CD4-positive, alpha-beta T cell treated with Interleukin-12 subunit alpha and Interleukin-12 subunit beta, for 1 hour (primary cell): ENCODE measurements at places on chromosomes 1 and 21.

DNA sequence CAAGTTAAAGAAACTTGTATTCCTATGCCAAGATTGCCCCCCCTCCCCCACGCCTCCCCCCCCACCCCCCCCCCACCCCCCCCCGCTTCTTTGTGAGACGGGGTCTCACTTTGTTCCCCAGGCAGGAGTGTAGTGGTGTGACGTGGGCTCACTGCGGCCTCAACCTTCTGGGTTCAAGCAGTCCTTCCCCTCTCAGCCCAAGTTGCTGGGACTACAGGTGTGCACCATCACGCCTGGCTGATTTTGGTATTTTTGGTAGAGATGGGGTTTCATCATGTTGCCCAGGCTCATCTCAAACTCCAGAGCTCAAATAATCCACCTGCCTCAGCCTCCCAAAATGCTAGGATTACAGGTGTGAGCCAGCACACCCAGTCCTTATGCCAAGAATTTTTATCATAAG, 136.6 kb downstream of the POU2F1 start:
- no peak for DNase-seq

- no peak for DNase-seq
Measured at GRCh38 chr1:179917601-179918429, 35.7 kb downstream of the TOR1AIP1 start.

DNA sequence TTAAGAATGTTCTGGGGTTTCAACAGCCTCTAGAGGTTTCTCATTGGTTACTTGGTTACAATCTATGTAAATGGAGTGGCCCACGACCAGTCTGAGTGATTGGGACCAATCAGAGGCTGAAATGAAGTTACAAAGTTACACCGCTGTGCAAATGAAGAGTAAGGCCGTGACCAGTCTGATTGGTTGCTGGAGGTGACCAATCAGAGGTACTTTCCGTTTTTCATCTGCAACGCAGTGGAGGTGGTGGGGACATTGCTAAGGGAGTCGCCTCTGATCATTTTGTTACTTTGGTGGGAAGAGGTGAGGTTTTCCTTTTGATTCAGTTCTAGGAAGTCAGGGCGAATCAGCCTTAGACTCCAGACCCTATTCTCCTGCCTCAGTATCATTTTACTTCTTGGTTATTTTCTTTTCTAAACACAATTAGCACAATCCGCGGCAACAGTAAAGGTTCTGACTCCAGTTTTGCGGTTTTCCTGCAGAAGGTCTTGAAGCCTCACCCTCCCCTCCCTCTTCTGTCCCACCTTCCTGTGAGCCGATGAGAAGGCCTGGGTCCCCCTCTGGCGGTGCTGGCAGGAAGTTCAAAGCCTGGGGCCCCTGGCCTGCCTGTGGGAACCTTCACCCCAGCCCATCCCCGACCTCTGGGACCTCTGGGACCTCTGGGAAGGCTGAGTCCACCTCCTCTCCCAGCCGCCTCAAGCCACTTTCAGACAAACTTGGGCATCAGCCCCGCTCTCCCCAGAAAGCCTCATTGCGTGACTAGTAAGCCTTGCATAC, 38.7 kb upstream of the TTC34 start:
- DNase-seq, result peak; percentile 73

DNA sequence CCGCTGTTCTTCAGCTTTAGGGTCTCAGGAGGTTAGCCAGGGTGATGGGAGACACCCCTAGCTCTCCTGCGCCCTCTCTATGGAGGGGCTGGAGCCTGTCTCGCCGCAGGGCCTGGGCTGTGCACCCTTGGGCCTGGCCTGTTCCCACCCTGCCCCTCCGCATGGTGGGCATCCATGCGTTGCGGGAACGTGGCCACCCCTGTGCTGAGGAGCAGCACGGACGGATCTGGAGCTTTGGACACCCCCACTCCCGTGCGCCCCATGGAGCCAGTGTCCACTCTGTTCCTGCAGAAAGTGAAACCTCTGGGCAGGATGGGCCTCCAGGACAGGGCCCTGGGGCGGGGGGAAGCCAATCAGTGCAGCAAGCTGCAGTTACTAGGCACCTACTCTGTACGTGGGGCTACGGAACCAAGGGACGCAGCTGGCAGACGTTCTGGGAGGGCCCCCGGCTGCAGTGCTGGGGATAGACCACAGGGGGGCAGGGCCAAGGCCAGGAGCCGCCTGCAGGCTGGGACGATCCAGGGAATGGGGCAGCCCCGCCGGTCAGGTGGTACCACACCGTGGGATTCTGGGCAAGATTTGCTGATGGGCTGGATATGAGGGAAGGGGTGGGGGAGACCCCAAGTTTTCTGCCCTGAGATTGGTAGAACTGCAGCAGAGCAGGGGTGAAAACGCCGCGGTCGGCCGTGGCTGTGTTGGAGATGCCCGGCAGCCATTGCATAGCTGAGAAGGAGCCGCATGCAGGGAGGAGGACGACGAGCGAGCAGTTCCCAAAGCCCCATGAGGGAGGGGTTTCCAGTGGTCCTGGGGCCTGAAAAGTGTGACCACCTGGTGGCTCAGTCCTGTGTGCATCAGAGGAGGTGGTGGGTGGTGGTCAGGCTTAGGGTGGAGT, 43.3 kb downstream of the TP73 start:
- DNase-seq, result peak; percentile 11

GRCh38 chr1:59743324-59744091, 71.2 kb upstream of the HOOK1 start:
- no peak for DNase-seq

GRCh38 chr1:112937495-112937894, 18.5 kb downstream of the SLC16A1 start:
- DNase-seq, result no peak

DNA sequence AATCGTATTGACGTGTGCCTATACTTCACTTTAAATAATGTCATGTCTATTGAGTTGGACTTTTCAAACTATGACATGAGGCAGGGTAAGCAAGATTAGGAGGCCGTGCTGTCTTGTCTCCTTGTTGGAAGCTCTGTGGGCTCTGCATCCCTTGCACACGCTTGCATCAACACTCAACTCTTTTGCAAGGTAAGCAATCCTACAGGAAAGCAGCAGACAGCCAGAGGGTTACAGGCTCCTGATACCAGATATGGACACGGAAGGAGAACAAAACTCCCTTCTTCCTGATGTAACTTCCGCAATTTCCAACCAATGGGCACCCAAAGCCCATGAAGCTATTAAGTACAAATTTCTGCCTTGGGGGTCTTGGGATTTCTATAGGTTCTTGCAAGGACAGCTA, 1520.7 kb upstream of the B3GALT2 start:
- DNase-seq, result no peak

- DNase-seq, result no peak
Measured at GRCh38 chr1:60145771-60146170, 72.2 kb upstream of the C1orf87 start.

DNA sequence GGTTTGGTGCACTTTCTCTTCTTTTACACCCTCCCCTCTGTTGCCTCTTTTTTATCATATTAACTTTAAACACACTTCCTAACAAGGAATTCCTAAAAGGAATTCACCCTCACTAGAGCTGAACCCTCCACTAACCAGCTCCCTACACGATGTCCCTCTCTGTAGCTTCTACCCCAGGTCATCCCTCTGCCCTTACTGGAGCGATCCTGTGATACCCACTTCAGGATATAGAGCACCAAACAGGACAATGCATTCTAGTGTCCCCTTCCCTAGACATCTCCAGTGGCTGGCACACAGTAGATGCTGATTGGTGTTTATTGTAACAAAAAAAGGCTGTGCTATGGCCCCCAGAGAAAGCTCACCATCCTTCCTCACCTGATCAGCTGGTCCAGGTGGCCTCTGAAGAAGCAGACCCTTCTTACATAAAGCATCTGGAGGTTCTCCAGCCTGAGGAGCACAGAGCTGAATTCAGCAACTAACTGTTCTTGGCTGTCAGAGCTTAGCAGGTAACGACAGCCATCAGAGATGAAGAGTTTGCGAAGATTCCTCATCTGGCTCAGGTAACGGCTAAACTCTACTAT, 1.4 kb downstream of the PRAMEF18 start:
- DNase-seq, result no peak

DNA sequence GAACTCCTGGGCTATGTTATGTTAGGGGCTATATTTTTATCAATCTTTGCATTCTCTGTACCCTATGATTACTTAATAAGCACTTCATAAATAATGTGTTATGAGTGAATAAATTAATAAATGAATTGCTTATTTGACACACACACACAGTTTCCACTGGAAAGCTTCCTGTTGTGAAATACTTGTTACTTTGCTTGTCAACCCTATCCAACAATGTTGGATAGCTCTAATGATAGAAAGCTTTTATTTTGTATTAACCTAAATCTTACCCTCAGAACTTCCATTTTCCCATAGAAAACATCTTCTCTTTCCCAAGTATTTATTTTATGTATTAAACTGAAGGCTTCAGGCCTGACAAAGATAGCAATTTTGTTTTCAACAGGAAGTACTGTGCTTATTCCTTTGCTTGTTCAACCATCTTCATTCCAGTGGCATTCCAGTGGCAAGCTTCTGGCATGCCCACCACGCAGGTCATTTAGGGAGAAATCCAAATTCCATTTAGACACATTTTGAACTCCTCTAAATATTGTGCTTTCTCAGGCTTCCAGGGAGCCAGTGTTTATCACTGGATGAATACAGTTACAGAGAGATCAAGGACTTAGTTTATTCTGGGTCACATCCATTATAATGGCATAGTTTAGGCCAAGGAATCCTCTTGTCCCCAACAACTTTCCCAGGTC, 134.4 kb downstream of the TGFB2 start:
- no peak for DNase-seq

DNA sequence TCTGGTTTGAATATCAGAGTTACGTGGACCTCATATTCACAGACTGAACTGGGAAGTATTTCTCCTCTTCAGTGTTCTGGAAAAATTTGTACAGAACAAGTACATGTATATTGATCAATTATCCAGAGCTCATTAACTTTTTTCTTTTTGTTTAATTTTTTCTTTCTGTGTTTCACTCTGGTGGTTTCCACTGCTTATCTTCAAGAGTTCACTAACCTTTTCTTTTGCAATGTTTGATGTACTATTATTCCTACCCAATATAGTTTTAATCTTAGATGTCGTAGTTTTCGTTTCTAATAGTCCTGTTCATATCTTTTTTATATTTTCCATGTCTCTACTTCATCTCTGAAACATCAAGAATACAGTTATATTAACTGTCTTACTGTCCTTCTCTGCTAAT, 46.5 kb downstream of the TUT4 start:
- DNase-seq, result no peak
